Forelimb muscle (tissue), 1 donor: ENCODE measurements at places on chromosomes 16 and 17. TPM values are rescaled to one million over a fixed set of nuclear protein-coding genes. Genes with fewer than 3 reads are reported as not detected.

FNDC8 gene
- polyA plus RNA-seq = 0.11 TPM

- no peak for DNase-seq
Measured at GRCh38 chr16:49890876-49891275, 35.0 kb upstream of the ZNF423 start.

HES7 gene
- polyA plus RNA-seq = 0.08 TPM

- peak; percentile 60 for DNase-seq
Measured at GRCh38 chr16:79698341-79698753, 97.8 kb upstream of the MAF start.

GRCh38 chr17:751269-752001 lies 629 bp downstream of the GEMIN4 start:
- no peak for DNase-seq

DNA sequence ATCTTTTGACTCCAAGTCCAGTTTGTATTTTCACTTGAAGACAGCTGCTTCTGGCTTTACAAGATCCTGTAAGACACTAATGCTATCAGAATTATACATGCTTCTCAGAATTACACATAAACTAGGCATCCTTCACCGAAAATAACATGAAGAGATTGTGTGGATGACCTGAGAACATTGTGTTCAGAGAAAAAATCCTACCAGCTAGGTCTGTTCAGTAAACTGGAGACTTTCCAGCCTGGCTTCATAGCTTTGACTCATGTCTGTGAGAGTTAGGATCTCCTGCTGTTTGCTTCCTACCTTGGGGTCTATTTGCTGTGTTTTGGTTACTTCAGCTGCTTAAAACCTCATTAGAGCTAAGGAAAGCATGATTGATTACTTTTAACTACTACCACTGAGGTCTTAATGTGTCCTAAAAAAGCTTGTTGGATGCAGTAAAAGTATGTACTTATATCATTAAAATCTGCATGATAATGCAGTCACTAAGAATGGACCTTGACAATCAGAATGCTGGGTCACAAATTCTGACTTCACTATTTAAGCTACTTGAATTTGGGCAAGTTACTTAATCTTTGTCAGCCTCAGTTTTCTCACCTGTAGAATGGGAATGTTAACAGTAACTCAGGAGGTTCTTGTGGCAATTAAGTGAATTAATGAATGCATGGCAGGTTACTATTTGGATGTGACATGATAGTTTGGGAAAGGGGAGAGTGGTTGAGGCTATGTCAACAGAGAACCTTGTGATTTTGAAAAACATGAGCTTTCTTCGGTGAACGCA lies 8.0 kb upstream of the MYH13 start:
- DNase-seq = no peak

- no peak for DNase-seq
Measured at GRCh38 chr17:42459256-42459800, 650 bp downstream of the ATP6V0A1 start.

GRCh38 chr16:52634104-52634503 lies 87.2 kb upstream of the TOX3 start:
- peak; percentile 17 for DNase-seq

DNA sequence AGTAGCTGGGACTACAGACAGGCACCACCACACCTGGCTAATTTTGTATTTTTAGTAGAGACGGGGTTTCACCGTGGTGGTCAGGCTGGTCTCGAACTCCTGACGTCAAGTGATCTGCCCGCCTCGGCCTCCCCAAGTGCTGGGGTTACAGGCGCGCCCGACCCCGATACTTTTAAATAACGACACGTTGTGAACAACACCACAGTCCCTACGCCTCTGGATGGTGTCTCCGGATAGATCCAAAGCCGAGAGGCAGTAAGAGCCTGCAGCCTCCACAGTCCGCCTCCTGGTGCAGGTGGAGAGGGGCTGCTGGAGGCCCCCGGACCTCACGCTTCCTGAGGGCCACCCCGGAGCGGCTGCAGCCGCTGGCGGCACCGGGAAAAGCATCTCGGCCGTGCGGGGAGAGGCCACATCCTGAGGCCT lies 741 bp upstream of the TLCD3A start:
- DNase-seq = no peak

DNA sequence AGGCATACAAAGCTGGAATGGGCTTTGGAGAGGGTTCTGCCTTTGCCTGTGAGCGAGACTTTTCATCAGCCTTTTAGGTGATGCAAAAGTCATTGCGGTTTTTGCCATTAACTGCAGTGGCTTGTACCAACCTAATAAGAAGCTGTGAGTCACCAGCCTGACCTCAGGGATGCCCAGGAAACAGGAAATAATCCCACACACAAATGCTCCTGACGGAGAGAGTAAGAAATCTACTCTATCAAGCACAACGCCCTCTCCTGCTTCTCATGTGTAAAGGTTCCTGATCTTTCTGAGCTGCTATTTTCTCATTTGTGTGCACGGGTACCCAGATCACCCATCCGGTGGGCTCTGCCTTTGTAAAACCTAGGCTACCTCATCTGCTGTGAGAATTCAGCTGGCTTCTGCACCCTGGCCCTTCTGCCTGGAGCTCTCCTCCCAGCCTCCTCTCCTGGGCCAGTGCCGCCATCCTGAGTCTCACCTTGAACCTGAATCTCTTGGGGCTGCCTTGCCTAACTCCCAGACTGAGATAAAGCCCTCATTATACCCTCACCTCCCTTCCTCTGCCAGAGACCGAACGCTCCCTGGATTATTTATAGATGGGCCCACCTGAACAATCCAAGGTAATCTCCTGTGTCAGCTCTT lies 299.7 kb downstream of the C16orf95 start:
- no peak for DNase-seq

GRCh38 chr16:53664724-53665345 lies 38.8 kb downstream of the RPGRIP1L start:
- DNase-seq = peak; percentile 8

GRCh38 chr17:5861246-5861645 lies 208.9 kb upstream of the WSCD1 start:
- DNase-seq = no peak

ITGAL gene
- 2.5 TPM for polyA plus RNA-seq

GRCh38 chr17:36152639-36153120 lies 23.8 kb downstream of the TBC1D3B start:
- DNase-seq = no peak

DNA sequence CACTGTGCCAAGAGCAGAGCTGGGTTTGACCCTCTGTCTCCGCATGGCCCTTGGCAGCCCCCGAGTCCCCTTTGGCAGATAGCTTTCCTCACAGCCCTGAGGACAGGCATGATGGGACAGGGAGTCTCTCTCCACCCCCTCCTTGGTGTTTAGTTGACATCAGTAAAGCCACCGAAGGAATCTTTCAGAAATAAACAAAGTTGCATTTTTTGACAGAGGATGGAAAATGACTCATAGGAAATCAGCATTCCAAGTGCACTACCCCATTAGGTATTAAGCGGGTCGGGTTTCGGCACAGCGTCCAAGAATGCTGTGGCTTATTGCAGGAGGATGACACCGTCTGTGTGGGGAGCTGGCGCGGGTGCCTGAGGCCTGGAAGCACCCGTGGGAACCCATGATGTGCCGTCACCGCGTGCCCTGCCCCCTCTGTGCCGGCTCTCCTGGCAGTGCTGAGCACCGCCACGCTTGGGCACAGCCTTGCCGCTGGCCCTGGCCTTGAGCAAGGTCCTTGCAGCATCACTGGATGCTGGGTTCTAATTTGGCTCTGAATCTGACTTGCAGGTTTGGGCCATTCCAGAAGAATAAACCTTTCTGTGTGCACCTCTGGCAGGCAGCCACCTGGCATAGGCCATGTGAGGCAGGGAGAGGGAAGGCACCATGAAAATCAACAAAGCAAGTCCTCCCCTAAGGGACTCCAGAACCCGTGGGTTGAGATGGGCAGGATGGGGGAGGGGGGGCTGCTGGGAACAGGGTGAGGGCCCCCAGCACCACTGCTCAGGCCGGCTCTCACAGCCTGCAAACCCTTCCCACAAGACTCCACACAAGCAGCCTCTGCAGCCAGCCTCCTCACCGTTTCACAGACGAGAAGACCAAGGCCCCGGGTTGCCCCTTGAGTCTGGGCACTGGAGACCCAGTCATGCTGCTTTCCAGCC lies 50.5 kb upstream of the ZNF469 start:
- DNase-seq = peak; percentile 40
